RWPE2 (cell line): ENCODE measurements at places on chromosomes 7 and 10.

DNA sequence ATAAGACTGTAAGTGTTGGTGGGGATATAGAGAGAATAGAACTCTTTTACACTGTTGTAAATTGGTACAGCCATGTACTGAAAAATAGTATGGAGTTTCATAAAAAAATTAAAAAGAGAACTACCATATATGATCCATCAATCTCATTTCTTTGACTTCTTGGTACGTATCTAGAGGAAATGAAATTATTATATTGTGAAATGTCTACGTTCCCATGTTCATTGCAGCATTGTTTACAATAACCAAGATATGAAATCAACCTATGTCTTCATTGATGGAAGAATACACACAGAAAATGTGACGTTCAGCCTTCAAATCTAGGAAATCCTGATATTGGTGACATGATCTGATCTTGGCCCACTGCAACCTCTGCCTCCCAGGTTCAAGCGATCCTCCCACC is 32.0 kb downstream of the SHOC2 start:
- no peak for DNase-seq

DNA sequence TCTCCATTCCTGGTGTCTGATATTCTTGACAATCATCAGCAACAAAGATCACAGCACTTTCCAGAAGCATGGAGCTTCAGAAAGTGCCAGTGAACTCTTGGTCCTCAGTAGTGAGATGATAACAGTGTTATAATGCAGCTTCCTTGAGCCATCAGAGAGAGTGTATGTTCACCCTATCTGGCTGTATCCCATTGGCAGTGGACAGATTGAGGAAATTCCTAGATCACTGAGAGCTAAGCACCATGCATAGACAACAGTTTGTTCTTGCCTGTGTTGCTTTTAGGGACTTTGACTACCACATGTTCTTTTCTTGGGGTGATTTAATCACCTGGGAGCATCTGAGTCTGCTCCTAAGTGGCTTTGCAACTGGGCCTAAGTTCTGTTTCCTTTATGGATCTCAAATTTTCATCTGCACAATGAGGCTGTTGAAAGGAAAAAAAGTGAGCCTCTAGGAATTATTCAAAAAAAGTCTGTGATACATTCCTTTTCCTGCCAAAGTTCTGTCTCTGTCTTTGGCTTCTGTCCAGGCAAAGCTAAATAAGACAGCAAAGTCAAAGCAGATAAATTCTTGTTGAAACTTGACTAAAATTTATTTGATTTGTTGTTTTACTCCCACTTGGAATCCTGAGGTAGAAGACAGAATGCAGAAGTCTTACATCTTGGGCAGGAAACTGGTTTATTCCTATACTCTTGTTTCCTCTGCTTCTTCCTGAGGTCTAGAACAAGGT is 14.5 kb upstream of the ZNF282 start:
- no peak for DNase-seq

- no peak for DNase-seq
These were observed 89.8 kb upstream of the LRRTM3 start for GRCh38 chr10:66836057-66836456.

DNA sequence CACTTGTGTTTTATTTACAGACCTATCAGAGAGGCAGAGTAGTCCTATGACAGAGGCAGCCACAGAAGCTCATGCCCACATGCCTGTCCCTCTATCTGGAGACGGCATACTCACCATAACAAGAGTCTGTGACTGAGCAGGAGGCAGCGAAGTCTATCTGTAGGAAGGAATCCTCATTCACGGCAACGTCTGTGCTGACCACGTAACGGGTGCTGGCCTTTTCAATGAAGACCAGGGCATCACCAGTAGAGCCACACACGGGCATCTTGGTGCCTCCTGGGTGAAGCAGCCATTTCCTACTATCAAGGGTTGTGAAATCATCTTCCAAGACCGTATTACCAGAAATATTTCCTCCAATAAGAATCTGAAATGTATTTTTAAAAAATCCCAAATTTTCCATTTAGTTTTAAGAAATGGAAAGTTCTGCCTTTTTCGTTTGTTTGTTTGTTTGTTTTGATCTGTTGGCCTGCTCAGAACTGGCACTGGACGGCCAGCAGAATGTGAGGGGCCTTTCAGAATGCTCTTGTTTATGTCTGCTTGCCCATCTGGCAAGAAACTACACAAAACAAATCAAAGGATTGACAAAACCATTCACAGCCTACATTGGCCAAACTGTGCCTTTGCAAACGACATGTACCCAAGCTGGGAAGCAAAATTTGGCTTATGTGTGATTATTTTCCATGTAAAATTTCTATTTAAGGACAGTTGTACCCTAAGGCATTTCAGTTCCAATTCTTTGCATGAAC is 93.1 kb upstream of the SLC26A5 start:
- DNase-seq, result no peak

- no peak for DNase-seq
These were observed 19.3 kb downstream of the OR6B1 start for GRCh38 chr7:144019457-144019856.

DNA sequence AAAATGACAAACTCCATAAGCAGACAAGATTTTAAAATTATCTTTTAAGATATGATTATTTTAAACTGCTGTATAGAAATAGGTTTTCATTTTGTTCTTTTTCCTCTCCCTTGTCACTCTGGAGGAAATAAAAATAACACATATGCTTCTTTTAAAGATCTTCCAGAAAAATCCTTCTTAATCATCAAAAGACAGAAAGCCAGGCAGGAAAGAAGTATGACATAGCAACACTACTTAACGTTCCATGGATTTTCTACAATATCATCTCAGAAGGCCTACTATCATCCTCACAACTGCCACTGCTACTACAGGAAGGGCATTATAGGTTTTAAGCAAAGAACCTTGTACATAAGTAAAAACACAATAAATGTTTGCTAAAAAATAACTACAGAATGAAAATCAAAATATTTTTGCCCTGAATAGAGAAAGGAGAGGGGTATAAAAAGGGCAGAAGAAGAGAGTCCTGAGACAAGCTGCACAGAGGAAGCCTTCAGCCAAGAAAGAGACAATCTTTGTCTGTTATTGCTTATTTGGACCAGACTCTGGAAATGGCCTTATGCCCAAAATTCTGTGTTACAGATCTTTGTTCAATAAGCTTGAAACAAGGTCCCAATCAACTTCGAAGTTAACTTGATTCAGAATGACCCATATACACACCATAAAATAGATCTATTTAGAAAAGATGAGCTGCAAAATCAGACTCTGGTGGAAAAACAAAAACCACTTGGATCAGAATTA is 67.8 kb downstream of the ABI1 start:
- no peak for DNase-seq

- DNase-seq, result no peak
These were observed 13.0 kb downstream of the ANTXRL start for GRCh38 chr10:46299536-46300369.

DNA sequence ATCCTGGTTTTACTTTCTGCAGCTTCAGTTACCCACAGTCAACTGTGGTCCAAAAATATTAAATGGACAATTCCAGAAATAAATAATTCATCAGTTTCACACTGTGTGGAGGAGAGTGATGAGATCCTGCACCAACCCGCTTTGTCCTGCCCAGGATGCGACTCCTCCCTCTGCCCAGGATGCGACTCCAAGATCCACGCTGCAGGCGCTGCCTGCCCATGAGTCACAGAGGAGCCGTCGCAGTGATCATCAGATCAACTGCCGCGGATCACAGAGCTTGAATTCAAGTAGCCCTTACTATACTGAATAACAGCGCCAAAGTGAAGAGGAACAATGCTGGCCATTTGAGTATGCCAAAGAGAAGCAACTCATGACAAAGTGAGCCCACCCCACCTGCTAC is 61.5 kb downstream of the GRB10 start:
- no peak for DNase-seq

DNA sequence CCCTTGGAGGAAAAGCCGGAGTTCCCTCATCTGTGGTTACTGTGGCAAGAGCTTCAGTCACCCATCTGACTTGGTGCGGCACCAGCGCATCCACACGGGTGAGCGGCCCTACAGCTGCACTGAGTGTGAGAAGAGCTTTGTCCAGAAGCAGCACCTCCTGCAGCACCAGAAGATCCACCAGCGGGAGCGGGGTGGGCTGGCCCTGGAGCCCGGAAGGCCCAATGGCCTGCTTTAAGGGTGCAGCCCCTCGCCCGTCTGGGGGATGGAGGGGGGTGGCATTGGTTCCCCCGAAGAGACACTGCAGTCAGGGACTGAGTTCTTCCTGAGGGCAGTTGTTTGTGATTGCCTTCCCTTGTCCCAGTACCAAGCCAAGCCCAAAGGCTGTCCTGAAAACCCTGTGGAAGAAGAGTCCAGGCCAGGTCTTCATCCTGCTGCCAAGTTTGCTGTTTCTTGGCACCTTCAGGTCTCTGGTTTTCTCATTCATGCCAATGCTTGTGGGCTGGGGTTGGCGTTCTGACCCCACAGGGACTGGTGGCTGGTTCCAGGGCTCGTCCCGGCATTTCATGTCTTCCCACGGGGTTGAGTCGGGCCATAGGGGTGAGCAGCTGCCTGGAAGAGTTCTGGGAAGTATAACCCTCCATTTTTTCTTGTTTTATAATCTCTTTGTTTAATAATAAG is 7.7 kb upstream of the ZNF783 start:
- no peak for DNase-seq

- DNase-seq, result no peak
These were observed 23.4 kb upstream of the DMTF1 start for GRCh38 chr7:87128861-87129267.

DNA sequence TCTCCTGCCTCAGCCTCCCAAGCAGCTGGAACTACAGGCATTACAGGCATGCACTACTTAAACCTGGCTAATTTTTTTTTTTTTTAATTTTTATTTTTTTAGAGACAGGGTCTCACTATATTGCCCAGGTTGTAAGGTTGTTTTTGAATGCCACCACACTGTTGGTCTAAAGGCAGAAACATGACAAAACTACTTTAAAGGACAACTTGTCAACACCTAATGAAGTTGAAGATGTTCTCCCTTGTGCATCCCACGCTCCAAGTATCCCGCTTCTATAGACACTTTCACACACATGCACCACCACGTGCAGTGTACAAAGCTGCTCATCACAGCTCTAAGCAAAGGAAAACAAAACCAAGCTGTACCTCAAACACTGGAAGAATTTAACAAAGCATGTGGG is 226.4 kb downstream of the FGFR2 start:
- no peak for DNase-seq

DNA sequence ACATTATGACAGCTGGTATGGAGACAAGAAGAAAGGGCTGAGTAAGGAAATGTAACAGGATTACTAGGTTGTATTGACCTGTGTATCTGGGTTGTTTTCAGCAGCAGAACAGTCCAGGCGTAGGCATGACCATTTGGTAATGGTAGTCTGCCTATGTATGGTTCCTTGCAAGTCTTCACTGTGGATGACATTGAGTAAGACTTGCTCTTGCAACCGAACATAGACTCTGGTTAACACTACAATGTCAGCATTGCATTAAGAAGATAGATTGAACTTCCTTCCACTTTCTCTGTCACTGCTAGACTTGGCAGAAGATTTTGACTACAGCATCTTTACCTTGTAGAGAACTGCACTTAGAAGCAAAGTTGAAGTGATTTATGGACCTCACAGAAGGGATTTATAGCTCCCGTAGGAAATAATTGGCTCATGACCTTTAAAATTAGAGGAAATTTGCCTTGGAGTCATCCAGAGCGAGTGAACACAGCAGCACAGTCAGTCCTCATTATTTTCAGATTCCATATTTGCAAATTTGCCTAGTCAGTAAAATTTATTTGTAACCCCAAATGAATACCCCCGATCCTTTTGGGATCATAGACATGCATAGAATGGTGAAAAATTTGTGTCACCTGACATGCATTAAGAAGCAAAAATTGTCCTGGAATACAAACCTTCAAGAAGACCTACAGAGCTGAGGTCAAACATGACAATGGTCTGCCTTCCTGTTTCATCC is 79.6 kb upstream of the STRIP2 start:
- no peak for DNase-seq

- DNase-seq, result no peak
These were observed 874 bp downstream of the GIMAP5 start for GRCh38 chr7:150738092-150738491.

DNA sequence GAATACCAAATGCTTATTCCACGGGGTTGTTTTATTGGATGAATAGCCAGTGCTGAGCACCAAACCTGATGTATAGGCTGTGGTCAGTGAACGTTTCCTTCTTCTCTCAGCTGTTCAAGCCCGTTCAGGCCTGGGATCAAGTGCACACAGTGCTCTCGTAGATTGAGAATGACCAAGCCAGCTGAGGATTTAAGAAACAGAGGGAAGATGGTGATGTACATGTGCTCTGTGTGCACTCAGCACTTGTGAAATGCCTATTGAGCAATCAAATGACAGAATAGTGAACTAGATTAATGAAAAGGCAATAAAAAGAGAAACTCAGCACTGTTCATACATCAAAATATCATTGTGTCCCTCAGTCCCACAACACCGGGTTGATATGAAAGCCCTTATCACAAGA is 302.5 kb downstream of the BMPER start:
- DNase-seq, result no peak

DNA sequence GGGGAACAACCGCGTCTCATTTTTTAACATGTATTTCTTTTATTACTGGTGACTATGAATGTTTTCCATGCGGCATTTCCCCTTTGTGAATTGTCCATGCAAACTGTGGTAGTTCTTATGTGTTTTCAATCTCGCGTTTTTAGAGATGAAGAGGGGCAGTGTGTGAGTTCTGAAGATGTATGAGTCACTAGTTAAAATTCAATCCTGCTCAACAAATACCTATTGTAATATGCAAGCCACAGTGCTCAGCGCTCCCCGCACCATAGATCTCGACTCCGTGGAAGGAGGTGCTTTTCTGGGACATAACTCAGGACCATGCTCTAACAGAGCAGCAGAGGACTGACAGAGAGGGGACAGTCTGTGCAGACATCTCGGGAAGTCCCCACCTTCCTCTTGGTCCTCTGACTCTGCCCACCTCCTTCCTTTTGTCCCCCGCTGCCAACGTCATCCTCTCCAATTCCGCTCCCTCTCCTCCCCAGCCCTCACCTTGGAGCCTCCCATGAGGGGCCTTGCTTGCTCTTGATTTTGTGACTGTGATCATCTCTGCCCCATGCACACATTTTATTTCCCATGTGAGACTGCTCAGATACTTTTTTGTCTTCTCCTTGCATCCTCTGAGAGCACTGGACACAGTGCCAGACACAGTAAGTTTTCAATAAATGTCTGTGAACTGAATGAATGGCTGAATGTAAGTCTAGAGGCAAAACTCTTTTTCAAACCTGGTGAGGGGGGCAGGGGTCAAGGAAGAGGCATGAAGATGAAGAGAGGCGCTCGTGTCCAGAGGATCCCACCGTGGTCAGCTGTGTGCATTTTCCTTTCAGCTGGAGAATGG is 42.7 kb upstream of the PLEKHA1 start:
- no peak for DNase-seq

GRCh38 chr10:49382226-49382625 is 13.7 kb downstream of the DRGX start:
- DNase-seq, result no peak
